ENCODE measurements at places on chromosomes 16 and 17.
A peak's percentile ranks its signal among the peaks of the same experiment; 100 is the strongest.

DNA sequence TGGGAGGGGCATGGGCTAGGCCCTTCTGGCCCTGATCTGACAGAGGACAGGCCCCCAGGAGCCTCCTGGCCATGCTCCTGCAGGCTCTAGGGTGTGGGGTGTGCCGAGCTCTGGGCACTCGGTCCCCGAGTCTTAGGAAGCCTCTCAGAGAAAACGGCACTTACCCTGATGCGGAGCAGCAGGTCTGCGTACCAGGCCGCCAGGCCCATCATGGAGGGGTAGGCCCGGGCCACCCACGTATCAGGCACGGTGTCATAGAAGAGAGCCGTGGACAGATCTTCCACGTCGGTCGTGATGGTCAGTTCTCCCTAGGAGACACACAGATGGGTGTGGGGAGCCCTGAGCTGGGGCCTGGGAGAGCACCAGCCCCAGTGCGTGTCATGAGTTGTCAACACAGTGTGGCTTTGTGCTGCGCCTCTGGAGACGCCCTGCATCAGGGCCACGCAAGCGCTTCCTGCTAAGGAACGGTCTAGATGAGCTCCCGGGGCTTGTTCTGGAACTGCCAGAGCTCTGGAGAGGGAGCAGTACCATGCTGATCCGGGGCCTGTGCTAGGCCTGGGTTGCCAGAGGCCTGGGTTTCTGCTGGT lies 47.9 kb downstream of the PGS1 start:
- no peak for DNase-seq

- no peak for DNase-seq
These were observed 20.5 kb upstream of the RPTOR start for GRCh38 chr17:80523956-80524712.

GRCh38 chr17:22161376-22161775 lies 469.1 kb downstream of the KCNJ18 start:
- no peak for DNase-seq

- no peak for DNase-seq
These were observed 3.3 kb upstream of the HIGD1B start for GRCh38 chr17:44844390-44844830.

DNA sequence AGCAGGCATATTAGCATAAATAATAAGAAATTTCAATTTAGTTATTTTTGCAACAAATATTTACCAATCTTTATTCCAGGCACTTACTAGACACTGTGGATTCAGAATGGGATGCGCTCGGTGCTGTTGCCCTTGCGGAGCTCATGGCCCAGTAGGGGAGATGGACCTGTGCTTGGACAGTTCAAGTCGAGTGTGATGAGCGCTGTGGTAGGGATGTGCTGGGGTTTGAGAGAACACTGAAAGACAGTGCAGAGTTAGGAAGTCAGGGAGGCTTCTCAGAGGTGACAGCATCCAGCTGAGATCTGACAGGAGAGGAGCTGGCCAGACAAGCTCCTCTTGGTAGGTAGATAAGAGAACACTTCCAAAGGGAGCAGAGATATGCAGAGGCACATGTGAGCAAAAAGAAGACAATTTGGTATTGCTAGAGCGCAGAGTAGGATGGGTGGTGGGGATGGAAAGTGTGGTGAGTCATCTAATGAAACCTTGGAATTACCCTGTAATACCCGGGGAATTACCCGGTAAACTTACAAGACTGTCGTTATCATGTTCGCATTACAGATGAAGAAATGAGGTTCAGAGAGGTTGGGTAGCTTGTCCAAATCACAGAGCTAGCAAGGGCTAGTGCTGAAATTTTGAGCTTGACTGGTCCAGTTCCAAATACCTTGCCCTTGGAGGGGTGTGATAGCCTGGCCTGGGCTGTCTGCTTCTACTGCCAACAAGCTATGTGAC lies 298.1 kb upstream of the N4BP1 start:
- no peak for DNase-seq

DNA sequence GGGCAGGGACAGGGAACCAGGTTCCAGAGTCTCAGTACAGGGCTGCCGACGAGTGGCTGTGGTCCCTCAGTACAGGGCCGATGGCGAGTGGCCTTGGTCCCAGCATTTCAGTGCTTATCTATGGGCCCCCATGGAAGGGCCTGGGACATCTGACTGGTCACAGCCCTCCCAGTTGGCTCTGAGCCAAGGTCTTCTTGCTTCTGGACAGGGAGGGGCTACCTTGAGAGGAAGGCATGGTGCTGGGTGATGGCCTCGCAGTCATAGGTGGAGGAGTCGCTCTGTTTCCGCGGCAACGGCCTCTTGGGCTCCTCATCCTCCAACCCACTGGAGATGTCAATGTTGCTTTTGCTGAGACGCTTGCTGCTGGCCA lies 32.5 kb downstream of the PIMREG start:
- DNase-seq = no peak

GRCh38 chr17:50198026-50198669 lies 3.3 kb downstream of the COL1A1 start:
- DNase-seq = no peak

DNA sequence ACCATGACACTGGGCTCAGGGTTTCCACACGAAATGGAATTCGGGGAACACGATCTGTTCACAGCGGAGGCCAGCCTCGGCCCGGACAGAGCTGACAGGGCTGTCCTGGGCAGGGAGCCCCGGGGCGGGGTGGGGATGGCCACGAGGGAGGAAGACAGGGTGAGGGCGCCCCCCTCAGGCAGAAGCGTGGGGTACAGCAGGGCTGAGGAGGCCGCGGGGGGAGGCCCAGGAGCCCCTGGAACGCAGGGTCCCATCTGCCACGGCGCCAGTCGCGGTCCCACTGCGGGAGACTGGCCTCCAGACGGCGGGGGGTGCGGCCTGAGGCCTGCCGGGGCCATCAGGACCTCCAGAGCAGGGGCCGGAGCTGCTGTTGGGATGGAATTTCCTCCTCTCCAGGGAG lies 75.9 kb downstream of the LMF1 start:
- DNase-seq = no peak

DNA sequence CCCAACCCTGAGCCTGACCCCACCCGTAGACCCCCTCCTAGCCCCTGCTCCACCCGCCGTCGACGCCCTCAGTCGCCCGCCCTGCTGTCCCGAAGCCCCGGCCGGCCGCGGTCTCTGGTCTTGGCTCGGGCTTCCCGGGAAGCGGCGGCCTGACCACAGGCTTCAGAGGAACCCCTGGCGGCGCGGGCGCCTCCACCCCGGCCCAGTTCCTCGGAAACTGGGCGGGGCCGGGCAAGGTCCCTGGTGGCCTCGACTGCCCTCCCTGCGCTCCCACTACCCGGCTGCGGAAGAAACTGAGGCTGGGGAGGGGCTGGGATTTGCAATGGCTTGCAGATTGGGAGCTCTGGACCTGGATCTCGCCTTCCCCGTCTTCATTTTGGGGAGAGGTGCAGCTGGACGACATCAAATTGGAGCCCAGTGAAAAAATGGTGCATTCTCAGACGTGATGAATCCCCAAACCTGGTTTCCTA lies 692 bp upstream of the SOCS1 start:
- peak; percentile 46 for DNase-seq

- no peak for DNase-seq
These were observed 8.1 kb upstream of the ZFPM1 start for GRCh38 chr16:88444826-88445582.

GRCh38 chr16:10967986-10968385 lies 23.6 kb downstream of the CLEC16A start:
- DNase-seq = no peak

DNA sequence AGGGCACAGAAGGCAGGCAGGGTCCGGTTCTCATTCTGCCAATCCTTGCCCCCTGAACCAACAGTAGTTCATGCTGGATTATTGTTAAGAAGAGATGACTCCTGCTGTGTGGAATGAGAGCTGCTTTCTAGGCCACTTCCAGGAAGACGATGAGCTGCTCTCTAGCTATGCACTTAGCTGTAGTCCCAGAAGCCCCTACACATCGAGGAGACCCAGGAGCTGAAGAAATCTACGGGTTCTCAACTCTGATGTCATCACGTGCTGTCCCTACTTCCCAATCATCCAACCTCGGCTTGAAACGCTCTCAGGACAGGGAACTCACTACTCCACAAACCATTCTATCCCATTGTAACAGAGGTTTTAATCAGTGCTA lies 29.0 kb upstream of the EMP2 start:
- DNase-seq = no peak

- no peak for DNase-seq
These were observed 142.9 kb downstream of the RAB11FIP4 start for GRCh38 chr17:31534223-31534888.

GRCh38 chr17:38981636-38982035 lies 14.4 kb upstream of the FBXO47 start:
- no peak for DNase-seq

GRCh38 chr17:81551458-81552243 lies 502 bp downstream of the FAAP100 start:
- no peak for DNase-seq

DNA sequence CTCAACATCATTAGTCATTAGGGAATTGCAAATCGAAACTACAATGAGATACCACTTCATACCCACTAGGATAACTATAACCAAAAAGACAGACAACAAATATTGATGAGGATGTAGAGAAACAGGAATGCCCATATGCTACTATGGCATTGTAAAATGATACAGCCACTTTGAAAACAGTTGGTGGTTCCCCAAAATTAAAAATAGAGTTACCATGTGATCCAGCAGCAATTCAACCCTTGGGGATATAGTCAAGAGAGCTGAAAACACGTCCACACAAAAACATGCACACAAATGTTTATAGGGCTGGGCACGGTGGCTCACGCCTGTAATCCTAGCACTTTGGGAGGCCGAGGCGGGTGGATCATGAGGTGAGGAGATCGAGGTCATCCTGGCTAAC lies 10.0 kb upstream of the PECAM1 start:
- DNase-seq = no peak

GRCh38 chr17:15247891-15248529 lies 17.1 kb downstream of the PMP22 start:
- no peak for DNase-seq

- no peak for DNase-seq
These were observed 25.2 kb downstream of the KLHL36 start for GRCh38 chr16:84673561-84673960.

GRCh38 chr16:27234171-27234570 lies 30.8 kb downstream of the KDM8 start:
- DNase-seq = no peak

DNA sequence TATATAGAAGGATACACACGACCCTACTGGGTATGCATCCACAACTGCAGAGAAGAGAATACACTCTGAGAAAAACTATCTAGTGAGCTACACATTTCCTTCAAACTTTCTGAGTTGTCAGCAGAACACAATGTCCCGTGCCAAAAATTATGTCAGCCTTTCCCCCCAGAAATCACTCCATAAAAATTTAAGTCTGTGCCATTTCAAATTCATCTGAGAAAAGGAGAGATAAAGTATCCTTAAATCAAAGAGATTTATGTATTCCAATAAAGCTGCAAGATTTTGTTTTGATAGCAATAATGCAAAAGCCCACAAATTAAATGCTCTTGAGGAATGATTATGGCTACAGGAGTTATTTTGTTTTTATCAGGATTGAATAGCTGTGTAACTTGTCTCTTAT lies 760.1 kb downstream of the CDH11 start:
- DNase-seq = no peak

DNA sequence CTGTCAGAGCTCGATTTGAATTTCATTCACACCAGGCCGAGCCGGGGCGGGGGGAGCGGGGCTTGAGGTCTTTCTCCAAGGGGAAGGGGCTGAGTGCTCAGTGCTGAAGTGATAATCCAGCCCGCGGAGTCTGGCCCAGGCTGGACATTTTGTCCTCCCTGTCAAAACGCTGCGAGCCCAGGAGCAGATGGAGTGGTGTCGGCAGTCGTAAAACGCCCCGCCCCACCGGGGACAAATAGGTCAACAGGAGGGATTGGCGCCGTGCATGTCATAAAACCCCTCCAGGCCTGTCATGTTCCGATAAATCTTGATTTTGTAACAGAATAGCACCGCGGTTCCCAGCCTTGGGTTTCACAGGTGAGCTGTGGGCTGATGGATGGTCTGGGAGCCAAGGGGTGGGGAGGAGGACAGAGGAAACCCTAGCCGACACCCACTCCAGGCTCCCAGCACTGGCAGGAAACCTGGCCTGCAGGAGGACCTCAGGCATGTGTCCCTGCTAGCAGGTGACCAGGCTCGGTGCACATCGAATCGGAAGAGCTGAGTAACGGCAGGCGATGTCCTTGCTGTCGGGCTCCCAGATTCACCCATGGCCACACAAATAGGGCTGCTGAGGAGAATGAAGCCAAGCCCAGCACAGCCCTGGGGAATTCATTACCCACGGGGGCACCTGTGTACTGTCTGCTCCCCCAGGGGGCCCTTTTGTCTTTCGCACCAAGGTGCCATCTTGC lies 341.4 kb downstream of the FOXL1 start:
- DNase-seq = no peak

DNA sequence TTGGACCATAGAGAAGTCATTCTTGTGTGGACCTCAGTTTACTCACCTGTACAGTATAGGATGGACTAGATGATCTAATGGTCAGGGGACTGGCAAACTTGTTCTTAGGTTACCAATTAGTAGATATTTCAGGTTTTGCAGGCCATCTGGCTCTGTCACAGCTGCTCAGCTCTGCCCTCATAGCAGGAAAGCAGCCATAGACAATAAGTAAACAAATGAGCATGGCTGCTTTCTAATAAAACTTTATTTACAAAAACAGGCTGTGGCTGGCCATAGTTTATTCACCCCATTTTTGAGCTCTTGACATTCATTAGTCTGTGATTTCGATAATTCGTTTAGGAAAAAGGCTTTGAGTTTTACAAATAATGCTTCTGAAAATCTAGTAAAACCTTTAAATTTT lies 12.7 kb downstream of the BPTF start:
- no peak for DNase-seq

GRCh38 chr17:13016881-13017654 lies 759 bp downstream of the ELAC2 start:
- DNase-seq = no peak

- DNase-seq = no peak
These were observed 67.3 kb downstream of the ZNF423 start for GRCh38 chr16:49788572-49788971.

GRCh38 chr17:3552916-3553315 lies 4.7 kb downstream of the TRPV3 start:
- DNase-seq = no peak

DNA sequence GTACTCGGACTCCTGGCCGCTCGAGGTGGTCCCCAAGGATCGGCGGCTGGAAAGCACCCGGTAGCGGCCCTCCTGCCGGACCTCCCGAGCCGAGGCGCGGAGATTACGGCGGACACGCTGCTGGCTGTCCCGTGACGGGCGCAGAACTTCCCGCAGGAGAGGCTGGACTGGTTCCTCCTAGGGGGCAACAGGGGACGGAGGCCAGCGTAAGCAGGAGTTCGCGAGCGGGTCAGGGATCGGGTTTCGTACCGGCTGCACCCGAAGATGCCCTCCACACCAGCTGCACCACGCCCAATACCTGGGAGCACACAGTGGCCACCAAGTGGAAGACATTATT lies 341 bp downstream of the SLC7A6OS start:
- DNase-seq = no peak

GRCh38 chr16:73179705-73180331 lies 131.9 kb upstream of the ZFHX3 start:
- DNase-seq = no peak

GRCh38 chr16:70800311-70800710 lies 647 bp downstream of the VAC14 start:
- DNase-seq = no peak
